ENCODE measurements at places on chromosomes 13 and 19.

DNA sequence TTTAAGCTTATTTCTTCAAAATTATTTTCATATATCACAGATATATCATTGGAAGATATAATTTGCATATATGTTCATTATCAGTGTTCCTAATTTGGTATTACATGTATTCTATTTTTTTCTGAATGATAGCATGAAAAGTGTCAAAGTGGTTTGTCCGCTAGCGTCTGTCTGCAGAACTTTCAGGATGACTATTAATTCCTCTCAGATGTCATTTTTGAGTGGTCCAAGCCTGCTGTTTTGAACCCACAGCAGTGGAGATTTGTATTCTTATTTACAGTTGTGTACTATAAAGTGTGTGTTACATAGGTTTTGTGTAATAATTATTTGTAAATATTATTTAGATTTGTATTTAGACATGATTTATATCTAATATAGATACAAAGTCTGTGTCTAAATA, 8.5 kb downstream of the UTP14C start:
- DNase-seq: no peak

- peak; percentile 24 for DNase-seq
These were observed 297.9 kb upstream of the ARGLU1 start for GRCh38 chr13:106865716-106866440.

- DNase-seq: no peak
These were observed 264.8 kb upstream of the SPRY2 start for GRCh38 chr13:80605716-80606115.

- no peak for DNase-seq
These were observed 1.4 kb downstream of the SLC1A5 start for GRCh38 chr19:46787040-46787330.

DNA sequence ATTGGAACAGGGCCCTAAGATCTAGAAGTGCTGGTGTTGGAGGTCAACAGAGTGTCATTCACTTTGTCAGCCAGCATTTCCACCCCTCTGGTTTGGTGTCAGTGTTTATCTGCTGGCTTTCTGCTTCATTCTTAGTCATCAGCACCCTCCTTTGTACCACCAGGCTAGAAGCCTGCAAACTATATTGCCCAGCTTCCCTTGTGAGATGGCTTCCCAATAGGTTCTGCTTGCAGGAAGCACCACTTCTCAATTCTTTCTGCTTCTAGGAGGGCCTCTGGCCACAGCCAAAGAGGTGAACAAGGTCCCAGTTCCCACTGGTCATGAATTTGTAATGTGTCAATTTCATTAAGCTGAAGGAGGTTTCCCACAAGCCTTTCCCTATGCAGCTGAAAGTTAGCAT, 36.4 kb upstream of the CALM3 start:
- no peak for DNase-seq

GRCh38 chr13:79508224-79508961, 27.4 kb downstream of the NDFIP2 start:
- DNase-seq: no peak

DNA sequence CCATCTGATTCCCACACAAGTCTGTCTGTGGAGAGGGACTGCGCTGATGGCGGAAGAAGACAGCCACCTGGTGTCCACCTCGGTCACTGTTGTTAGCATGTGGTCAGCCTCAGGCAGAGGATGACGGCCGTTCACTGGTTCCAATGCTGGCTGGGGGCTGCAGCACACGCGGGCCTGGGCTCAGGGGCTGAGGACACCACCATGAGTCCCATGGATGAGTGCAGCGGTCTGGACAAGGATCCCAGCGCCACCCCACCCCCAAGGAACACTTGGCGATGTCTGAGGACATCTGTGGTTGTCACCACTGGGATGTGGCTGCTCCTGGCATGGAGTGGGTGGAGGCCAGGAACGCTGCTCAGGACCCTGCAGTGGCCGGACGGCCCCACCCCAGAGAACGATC, 10.9 kb downstream of the DPP9 start:
- DNase-seq: no peak

DNA sequence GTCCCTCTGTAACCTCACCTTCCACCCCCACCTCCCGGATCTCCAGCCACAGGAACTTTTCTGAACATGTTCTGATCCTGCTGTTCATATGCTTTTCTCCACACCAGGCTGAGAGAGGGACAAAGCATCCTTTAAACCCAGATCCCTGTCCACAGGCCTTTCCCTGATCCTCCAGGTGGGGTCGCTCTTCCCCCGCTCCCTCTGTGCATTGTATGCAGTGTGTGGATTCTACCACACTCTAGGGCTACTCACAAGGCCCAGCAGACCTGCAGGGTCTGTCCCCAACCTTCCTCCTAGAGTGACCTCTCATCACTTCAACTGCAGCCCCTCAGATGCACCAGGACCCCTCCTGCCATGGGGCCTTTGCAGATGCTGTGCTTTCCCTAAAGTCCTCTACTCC, 1200.6 kb downstream of the UQCRFS1 start:
- DNase-seq: no peak

GRCh38 chr13:52847322-52847681, 1.1 kb downstream of the PCDH8 start:
- DNase-seq: no peak

DNA sequence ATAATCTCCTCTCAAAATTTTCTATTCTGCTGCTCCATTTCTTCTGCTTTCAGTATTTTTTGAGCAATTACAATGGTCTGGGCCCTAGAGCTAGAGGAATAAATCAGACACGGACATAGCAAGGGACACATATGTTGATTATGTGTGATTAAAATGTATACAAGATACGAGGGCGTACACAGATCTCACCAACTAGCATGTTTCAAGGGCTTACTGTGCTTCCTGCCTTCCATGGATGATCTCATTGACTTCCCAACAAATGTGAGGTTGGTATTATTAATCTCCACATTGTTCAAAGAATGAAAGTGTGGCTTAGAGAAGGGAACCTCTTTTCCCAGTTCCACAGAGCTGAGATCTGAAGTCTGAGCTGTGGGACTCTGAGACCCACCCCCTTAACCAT, 9.1 kb downstream of the PLD3 start:
- DNase-seq: no peak

- DNase-seq: peak; percentile 44
These were observed at the start of gene CD320 for GRCh38 chr19:8307965-8308866. Gene CD320 (minus strand): TSS chr19:8308358. CDS start chr19:8308290, 68 bp downstream.

DNA sequence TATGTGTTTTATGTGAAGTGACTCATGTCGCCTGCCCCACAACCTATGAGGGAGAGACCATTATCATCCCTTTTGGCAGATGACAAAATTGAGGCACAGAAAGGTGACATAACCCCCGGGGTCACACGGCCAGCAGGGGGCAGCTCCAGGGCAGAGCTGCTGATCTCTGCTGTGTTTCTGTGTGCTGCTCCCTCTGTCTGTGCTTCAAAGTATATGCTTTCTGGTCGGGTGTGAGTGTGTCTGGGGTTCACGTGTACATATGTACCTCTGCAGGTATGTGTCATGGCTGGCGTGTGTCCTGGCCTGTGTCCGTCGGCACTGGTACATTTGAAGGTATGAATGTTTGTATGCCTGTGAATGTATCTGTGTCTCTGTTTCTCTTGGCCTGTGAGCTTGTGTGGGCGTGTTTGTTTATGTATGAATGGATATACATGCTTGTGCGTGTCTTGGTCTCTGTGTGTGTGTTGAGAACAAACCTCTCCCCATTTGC, 7.1 kb downstream of the LIPE start:
- peak; percentile 25 for DNase-seq

- no peak for DNase-seq
These were observed 321.7 kb downstream of the DLEU7 start for GRCh38 chr13:50521831-50522149.

DNA sequence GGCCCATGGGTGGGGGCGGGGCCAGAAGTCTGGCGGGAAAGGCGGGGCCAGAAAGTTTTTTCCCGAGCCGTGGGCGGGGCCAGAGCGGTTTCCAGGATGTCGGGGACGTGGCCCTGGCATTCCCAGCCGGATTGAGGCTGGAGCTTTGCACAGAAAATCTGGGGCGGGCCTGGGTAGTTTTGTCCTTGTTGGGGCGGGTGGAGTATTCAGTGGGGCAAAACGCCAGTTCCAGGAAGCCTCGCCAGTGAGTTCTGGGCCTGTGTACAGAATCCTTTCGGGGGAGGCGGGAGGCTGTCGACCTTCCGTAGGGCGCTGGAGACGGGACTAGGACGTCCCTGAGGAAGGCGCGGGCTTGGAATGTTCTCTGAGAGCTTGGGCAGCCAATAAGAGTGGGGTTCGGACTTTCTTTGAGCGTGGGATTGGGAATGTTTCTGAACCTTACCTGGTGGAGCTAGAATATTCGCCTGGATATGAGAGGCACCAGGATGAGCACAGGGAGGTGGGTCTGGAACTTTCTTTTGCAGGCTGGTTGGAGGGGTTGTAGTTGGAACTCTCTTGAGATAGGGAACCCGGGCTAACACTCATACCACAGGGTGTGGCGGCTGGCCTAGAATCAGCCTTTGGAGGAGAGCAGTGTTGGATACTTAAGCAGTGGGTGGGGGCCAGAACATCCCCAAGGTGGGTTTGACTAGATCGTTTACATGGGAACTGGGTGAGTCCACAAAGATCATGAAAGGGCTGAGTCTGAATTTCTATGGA, 1.3 kb downstream of the CCDC9 start:
- DNase-seq: no peak

DNA sequence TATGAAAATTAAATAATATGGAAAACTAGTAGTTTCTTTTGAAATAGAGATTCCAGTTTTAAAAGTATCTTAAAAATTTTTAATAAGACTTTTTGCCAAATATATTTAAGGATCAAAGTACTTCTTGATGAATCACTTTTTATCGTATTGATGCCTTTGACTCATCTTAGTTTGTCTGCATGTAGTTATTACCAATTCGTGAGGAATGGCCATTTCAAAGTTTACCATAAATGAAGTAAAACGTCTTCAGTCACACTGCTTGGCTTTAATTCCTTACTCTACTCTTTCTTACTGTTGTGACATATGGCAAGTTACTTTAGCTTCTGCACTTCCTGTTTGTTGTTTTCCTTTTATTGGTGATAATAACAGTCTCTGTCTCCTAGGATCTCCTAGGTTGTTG, 38.3 kb downstream of the NDFIP2 start:
- DNase-seq: no peak

- peak; percentile 34 for DNase-seq
These were observed 27.7 kb downstream of the MEIS3 start for GRCh38 chr19:47391510-47392223.

DNA sequence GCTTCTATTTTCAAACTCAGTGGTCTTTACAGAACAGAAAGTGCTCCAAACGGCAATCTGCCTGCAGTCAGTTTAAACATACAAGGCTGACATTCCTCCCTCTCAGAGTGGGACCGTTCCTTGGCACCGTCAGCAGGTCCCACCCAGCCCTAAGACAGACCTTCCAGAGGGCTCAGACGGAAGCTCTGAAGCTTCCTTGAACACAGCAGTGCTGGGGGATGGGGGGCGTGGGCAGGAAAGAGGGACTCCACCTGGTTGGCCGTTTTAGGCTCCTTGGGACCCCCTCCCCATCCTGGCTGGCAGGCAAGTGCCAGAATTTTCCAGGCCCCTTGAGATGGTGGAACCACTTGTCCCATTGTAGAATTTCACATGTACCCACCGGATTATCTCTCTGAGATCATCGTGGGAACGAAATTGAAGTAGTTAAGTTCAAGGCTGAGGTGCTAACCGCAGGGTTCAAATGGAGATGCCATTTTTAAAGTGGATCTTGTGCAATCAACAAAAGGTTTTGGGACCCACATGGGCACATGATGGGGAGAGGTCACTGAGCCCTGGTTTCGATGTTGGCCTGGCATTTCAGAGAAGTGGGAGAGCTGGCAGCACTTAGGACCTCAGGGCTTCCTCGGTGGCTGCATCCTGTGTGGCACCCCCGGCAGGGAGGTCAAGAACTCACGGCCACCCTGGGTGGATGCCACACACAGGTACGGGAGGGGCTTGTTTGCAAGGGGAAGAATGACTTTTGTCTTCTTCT, 46.2 kb downstream of the KLF2 start:
- no peak for DNase-seq

DNA sequence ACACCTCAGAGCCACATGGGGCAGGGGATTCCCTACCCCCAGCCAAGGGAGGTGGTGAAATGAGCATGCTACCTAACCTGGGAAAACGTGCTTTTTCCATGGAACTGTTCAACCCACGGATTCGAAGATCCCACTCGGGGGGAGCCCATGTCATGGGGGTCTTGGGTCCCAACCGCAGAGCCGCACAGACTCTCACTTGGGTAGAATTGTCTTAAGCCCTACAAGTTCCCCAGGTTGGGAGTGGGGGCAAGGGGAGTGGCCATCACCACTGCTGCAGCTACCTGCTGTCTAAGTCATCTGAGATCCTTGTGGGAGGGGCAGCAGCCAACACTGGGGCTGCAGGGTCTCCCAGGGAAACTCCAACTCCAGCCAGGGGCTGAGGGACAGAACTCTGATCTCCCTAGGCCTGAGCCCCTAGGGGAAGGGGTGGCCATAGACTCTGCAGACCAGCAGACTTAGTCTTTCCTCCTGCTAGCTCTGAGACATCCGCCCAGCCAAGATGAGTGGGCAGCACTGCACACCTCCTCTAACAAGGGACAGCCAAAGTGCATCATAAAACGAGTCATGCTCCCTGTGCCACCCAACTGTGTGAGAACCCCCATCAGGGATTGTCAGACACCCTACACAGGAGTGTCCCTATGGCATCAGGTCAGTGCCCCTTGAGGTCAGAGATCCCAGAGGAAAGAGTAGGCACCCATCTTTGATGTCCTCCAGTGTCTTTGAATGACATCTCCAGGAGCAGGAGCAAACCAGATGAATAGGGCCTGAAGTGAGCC, 610.4 kb upstream of the SLITRK6 start:
- DNase-seq: no peak

DNA sequence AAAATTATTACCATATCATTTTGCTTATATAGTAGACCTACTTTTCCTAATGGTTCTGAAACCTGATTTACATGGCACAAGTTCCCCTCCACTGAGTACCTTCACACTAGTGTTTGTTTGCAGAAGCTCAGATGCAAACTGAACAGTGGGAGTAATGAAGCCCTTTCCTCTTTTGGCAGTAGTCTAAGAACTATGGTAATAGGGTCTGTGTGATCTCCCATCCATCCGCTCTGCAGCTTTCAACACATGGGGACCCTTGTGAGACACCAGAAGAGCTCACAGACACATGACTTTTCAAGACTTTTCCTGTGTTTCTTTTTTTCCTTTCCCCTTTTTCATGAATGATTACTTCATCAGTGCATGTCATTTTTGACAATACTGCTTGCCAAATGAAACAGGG, 336.0 kb downstream of the ATP8A2 start:
- DNase-seq: no peak

- DNase-seq: no peak
These were observed 534 bp upstream of the HPN start for GRCh38 chr19:35040826-35041547.

GRCh38 chr13:92657565-92657964, 569.0 kb upstream of the GPC6 start:
- no peak for DNase-seq

Measured in GDM1 (cell line).